ENCODE measurements at places on chromosomes 11 and 22.

- no peak for DNase-seq
Observed at GRCh38 chr22:20844055-20845037, 14.3 kb downstream of the PI4KA start.

- DNase-seq, result no peak
Observed at GRCh38 chr22:31244046-31244942, 32.2 kb downstream of the LIMK2 start.

DNA sequence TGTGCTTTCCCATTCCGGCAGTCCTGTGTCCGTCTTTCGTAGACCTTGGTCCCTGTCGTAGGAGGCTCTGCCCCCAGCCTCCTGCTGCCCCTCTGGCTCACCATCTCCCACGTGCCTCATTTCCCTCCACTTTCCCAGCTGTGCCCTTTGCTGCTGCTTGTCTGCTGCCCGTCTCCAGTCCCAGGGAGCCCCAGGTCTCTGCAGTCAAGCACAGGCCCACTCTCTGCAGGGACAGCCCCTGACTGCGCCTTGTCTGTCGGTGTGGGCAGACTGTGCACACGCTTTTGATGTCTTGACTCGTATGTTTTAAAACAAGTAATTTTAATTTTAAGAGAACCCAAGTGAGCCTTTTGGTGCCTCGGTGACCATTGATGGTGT lies 12.4 kb downstream of the DGCR8 start:
- no peak for DNase-seq

DNA sequence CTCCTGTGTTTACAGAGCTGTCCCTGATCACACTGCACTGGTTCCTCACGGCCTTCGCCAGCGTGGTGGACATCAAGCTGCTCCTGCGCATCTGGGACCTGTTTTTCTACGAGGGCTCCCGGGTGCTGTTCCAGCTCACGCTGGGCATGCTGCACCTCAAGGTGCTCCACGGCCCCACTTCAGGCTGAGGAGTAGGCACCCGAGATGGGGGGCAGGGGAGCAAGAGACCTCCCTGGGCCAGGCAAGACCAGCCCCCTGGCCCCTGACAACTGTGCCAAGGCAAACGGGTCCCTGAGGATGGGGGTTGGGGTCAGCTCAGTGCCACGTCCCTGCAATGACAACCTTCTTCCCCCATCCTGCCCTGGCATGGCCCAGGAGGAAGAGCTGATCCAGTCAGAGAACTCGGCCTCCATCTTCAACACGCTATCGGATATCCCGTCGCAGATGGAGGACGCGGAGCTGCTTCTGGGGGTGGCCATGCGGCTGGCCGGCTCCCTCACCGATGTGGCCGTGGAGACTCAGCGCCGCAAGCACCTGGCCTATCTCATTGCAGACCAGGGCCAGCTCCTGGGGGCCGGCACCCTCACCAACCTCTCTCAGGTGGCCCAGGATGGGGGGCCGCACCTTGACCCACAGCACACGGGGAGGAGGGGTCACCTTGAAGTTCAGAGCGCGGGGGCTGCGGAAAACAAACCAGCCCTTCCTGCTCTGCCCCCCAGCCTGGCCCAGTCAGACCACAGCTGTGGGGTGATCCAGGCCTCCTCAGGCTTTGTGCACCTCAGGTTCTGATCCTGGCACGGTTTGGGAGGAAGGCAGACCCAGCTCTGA lies 35.9 kb downstream of the SGSM3 start:
- DNase-seq, result no peak

GRCh38 chr11:128891913-128892398 lies 800 bp downstream of the KCNJ5 start:
- no peak for DNase-seq

GRCh38 chr11:48063424-48063978 lies 83.1 kb downstream of the PTPRJ start:
- DNase-seq, result no peak

GRCh38 chr11:23311986-23312940 lies 452.0 kb upstream of the CCDC179 start:
- no peak for DNase-seq

DNA sequence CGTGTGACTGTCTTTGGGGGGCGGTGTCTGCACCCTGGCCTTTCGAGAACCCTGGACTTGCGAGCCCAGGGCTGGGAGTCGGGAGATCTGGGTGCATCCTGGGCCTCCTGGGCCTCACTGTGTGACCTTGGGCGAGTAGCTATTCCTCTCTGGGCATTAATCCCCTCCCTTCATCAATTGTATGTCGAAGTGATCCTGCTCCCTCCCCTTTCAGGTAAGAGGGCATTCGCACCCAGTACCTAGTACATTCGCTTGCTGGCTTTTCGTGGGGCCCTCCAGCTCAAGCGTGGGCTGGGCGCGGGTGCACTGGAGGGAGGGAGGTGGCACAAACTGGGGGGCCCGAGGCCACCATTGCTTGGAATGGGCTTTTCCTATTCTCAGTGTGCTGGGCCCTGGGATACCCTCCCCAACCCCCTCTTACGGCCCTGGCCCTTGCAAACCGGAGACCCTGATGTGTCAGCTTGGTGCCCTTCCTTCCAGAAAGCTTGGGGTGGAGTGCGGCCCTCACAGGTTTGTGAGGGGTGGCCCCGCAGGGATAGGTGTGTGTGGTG lies 530 bp downstream of the USP35 start:
- DNase-seq, result no peak

DNA sequence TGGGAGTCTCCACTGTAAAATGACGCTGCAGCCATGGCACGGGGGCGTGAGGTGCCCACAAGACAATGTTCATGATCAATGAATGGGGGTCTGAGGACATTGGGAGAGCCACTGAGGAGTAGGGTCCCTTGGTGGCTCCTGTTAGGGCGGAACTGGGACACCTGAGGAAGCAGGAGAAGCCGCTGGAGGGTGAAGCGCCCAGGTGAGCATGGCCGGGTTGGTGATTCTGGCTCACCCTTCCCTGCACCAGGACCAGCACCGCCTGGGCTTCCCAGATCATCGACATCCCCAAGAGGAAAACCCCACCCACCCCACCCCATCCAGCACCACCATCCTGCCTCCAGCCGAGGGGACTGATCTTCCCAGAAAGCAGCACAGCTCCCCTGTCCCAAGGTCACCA lies 30.6 kb downstream of the SHANK2 start:
- no peak for DNase-seq

Measured in CD4-positive, alpha-beta T cell treated with Interleukin-6 for 4 hours (primary cell).